ENCODE measurements at places on chromosomes 7 and 10.

DNA sequence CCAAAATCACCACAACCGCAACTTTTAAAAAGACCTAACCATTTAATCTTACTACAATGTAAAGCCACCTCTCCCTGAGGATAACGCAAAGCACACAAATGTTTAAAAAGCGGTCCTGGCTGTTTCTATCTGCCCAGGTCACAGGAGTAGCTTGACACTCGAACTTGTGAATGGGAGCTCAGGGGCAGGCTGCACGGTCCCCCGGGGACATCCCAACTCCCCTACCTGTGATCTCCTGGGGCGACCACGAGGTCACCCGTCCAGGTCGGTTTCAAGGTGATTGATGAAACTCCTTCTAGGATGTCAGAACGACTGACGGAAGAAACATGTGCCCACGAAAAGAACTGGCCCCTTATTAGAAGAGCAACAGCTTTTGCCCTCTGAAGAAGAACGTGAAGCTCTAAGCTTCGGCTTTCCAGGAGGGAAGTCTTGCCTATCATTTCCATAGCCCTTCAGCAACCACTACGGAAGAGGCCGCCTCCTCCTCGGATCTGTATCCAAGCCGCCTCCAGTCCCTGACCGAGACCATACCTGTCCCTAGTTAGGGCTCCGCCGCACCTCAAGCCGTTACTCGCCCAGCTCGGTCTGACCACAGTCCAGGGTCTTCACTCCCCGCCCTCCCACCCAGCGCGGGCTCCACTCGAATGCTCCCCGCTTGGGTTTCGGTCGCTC lies 459 bp downstream of the CYCS start:
- DNase-seq: no peak

GRCh38 chr10:69774596-69774995 lies 27.1 kb upstream of the COL13A1 start:
- DNase-seq: no peak

DNA sequence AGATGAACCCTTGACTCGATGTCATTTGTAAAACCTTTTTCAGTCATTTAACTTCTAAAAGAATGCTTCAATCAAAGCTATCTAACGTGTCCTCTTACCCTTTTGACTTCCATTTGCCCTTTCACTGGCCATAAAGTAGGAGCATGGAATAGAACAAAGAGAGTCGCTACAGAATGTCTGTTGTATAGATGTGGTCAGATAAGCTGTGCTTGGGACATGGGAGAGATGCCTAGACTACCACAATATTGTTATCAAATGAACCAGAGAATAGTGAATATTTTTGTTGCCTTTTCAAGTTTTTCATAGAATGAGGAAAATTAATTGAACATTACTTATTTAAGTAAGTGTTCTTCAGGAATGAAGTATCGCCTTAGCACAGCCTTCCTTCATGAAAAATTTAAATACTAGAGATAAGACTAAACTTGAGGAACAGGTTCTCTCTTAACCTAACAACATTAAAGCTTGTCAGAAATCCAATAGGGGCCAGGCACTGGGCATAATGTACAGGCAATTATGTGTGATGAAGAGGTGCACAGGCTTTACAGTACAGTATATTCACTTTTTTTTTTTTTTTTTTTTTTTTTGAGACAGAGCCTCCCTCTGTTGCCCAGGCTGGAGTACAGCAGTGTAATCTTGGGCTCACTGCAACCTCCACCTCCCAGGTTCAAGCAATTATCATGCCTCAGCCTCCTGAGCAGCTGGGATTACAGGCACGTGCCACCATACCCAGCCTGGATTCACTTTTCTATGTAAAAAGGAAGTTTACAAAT lies 7.5 kb upstream of the KMT2E start:
- DNase-seq: no peak

GRCh38 chr7:85336086-85336485 lies 149.2 kb upstream of the SEMA3D start:
- DNase-seq: no peak

DNA sequence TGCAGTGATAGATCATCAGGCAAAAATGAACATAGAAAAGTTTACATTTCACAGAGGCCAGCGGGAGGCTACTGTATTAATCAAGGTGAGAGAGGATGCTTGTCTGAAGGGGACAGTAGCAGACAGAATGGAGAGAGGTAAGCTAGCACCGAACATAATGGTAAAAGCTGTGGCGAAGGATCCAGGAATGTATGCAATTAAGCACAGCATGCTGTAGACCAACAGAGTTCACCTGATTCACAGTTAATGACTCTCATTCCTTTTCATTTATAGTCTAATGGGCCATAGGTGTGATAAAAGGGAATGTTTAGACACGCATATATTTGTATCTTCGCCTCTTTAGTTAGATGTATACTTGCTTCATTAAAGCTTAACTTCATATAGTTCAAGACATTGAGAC lies 150.9 kb upstream of the MBL2 start:
- DNase-seq: no peak

- DNase-seq: no peak
Measured at GRCh38 chr10:109343293-109343692, 580.0 kb downstream of the XPNPEP1 start.

DNA sequence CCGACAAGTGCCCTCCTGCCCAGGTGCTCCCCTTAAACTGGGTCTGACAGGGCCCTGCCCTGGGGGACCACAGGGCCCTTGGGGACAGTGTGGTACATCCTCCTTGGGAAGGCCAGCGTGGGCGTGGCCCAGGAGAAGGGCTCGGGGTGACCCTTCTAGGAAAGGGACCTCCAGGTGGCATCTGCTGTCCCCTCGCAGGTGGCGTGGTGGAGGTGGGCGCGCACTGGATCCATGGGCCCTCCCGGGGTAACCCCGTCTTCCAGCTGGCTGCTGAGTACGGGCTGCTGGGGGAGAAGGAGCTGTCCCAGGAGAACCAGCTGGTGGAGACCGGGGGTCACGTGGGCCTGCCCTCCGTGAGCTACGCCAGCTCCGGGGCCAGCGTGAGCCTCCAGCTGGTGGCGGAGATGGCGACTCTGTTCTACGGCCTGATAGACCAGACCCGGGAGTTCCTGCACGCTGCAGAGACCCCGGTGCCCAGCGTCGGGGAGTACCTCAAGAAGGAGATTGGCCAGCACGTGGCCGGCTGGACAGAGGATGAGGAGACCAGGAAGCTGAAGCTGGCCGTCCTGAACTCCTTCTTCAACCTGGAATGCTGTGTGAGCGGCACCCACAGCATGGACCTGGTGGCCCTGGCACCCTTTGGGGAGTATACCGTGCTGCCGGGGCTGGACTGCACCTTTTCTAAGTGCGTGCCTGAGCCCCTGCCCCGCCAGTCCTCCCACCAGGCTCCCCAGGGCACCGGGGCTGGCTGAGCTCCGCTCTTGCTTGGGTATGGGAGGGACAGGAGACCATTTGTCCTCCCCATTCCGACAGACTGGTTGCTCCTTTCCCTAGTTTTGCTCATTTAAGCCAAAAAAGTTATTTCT lies 972 bp downstream of the PAOX start:
- no peak for DNase-seq

DNA sequence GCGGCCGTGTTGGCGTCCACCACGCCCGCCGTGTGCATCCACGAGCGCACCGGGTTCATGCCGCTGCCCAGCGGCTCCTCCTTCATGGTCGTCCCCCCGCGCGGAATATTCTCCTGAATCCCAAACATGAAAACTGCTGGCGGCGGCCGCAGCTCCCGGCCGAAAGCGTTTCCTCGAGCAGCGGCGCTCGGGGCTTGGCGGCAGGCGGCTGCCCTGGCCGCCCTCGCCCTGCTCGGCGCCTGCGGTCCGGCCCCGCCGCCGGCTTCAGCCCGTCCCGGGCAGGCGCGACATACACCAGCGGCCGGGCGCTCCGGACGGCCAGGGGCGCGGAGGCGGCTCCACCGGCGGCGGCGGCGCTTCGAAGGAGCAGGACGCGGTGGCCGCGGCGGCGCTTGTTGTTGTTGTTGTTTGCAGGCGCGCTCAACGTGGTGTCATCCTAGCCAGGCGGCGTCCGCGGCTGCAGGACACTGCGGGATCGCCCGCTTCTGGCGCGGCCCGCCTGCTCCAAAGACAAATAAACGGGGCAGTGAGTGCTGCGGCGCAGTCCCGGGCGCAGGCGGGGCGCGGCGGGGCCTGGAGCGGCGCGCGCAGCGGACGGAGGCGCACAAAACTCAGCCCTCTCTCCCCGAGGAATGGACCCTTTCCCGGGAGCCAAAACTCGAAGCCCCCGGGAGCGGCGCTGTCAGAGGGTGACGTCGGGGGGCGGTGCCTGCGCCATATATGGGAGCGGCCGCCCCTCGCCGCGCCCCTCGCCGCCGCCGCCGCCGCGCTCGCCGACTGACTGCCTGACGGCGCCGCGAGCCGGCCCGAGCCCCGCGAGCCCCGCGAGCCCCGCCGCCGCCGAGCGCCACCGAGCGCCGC lies at the start of gene EBF3:
Gene EBF3, minus strand, starts transcription at position 634 of the 861 bp plus-strand sequence. Its CDS starts 506 bp downstream, at position 128.
- DNase-seq: peak; percentile 10

GRCh38 chr7:27071622-27072390 lies 24.0 kb downstream of the HOXA1 start:
- DNase-seq: no peak

DNA sequence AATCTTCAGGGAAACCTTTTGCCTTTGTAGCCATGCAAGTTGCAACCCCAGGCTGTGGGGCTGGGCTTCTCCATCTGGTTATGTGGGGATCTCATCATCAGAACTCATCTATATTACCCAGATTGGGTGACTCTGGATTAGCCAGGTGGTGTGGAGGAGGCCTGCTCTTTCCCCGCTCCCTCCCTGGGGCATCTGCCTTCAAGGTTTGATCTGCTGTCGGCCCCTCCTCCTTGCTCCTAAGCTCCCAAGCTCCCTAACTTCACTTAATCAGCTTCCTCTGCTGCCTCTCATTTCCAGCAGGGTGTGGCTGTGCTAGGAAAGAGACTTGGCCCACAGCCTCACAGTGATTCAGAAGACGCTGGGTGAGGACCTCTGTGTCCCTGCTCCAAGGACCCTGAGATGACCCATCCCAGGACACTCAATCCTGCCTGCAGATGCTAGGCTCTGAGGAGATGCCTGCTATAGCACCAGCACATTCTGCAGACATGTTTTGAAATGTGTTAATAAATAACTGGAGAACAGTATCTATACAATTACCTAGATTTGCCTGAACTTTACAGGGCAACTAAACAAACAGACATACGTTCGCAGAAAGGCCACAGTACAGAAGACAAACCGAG lies 392.1 kb upstream of the PODXL start:
- DNase-seq: no peak

DNA sequence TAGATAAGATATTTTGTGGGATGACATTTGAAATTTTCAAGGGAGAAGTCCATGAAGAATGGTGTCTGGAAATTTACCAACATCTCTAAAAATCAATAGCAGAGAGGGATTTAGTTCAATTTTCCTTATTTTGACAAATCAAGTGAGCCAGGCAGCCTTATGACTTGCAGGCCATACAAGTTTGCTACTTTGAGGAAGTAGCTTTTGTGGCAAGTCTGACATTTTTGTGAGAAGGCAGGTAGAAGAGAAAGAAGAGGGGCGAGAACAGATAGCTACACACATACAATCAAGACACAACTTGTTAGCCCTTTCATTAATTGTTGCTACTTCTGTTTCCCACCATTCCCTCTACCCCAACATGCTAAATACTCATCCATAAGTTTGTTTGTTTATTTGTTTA lies 74.5 kb upstream of the OIT3 start:
- DNase-seq: no peak

- DNase-seq: no peak
Measured at GRCh38 chr10:109851616-109852474, 71.5 kb downstream of the XPNPEP1 start.

DNA sequence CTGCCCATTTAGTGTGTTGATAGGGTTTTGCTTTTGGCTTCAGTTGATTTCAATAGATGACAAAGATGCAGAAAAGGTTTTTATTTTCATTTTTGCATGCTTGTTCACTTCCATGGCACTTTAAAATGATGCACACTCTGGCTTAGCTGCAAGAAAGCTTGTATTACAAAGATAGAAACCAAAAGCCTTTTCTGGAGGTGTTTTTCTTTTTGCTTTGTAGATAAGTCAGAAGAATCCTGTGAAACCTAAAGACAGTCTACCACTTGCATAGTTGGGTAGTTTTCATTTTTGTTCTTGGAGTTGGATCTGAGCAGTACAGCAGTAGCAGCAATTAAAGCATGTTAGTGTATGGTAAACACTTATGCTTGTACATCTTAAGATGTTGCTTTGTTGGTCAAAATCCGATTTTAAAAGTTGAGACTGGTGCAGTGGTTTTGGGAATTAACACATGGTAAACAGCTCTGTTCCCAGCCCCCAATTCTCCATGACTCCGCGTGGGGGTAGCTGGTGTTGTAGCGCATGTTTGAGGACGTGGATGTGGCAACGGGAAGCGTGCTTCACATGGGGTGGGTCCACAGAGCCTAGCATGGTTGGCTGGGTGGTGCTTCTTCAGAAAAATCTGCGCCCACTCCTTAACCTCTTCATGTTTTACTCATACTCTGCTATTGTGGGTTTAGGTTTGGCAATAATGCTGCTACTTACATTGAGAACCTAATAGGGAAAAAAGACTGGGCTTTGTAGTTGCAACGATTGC lies 19.8 kb downstream of the CCNY start:
- DNase-seq: no peak

GRCh38 chr7:150733482-150734095 lies 3.6 kb upstream of the GIMAP5 start:
- DNase-seq: no peak

GRCh38 chr10:123687758-123688157 lies 21.6 kb downstream of the GPR26 start:
- DNase-seq: no peak

DNA sequence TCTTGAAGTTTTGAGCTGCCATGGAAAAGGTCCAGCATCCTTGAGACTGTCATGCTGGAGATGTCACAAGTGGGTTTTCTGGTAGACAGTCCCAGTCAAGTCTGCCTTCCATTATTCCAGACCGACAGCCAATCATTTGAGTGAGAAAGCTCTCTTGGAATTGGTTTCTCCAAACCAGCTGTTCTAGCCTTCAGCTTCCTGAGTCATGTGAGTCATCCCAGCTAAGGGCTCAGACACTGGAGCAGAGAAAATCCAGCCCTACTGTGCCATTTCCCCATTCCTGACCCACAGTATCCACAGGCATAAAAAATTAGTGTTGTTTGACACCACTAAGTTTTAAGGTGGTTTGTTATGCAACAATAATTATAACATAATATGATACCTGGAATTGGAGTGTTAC lies 219.0 kb downstream of the ADRA2A start:
- DNase-seq: no peak

DNA sequence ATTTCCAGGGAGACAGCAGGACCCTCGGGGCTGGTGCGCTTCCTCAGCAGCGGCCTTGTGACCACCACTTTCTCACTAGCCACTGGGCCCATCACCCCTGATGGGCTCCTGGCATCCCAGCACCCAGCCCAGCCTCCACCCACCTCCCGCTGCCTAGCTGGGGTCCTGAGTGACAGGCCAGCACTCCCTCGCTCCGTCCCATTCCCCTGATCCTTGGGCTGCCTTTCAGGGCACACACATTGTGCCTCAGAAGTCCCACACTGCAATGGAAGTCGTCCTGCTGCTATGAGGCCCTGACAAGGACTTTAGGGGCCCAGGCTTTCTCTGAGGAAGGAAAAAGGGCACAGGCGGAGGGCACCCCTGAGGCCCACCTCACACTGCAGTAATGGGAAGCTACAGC lies 12.4 kb downstream of the CAMK2B start:
- no peak for DNase-seq
